ENCODE measurements at places on chromosomes 16 and 17. TPM values are rescaled to one million over a fixed set of nuclear protein-coding genes. Genes with fewer than 3 reads are reported as not detected.

DNA sequence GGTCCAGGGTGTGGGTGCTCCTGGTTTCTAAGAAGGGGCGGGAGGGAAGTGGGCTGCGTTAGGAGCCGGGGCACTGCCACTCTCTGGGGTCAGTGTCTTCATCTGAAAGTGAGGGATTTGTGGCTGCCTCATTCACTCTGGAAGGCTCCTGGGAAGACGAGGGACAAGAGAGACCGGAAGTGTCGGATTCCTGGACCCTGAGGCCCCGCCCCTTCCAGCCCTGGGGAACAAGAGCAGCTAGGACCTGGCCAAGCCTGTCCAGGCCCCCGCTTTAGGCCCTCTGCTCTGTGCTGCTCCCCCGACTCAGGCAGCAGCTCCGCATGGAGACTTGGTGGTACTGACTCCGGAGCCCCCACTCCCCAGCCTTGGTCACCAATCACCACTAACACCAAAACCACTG is 6.5 kb downstream of the LGALS3BP start:
- DNase-seq: no peak

DNA sequence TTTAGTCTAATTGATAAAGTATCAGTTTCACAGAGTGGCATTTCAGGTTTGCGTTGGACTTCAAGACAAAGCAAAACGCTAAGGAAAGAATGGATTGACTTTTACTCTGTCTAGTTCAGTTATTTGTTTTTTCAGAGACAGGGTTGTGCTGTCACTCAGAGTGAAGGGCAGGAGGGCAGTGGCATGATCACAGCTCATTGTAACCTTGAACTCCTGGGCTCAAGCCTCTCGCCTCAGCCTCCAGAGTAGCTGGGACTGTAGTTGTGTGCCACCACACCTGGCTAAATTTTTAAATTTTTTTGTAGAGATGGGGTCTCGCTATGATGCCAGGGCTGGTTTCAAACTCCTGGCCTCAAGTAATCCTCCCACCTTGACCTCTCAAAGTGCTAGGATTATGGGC is 86.4 kb downstream of the CACNG1 start:
- DNase-seq: no peak

- no peak for DNase-seq
Measured at GRCh38 chr17:35947156-35947585, 3.7 kb upstream of the LYZL6 start.

DNA sequence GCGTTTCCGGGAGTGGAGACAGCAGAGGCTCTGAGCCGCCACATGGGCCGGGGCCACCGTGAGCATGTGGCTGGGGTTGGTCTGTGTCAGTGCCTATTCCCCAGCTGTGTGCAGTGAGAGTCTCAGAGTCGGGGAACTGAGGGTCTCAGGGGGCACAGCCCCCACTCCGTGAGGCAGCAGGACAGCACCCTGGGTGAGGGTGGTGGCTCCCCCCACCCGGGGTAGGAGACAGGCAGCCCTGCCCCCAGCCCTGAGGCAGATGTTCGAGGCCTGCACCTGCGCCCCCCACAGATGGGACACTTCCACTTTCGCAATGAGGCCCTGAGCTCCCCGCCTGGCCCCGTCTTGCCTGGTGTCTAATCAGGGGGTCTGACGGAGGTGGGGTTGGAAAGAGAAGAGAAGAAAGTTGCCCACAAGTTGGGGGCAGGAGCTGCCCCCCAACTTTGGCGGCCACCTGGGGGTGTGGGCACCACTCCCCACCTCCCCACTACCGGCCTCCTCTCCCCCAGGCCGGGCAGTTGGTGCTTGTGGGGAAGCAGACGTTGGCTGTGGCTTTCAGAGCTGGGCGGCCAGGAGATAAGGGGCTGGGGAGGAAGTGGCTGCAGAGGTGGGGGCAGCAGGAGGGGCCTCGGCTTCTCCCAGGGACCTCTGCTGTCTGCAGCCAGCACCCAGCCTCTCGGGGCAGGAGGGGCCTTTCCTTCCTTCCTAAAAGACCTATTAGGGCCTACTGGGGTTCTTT is 1.8 kb upstream of the CBFA2T3 start:
- DNase-seq: no peak

- DNase-seq: no peak
Measured at GRCh38 chr17:68020409-68020756, 15.2 kb upstream of the KPNA2 start.

- DNase-seq: no peak
Measured at GRCh38 chr16:17423221-17423620, 47.5 kb downstream of the XYLT1 start.

- DNase-seq: no peak
Measured at GRCh38 chr16:22092143-22092933, at the start of gene VWA3A. TSS of gene VWA3A (plus strand) at chr16:22092541. CDS start at chr16:22092638, 97 bp downstream.

- no peak for DNase-seq
Measured at GRCh38 chr17:56614522-56614921, 21.0 kb downstream of the NOG start.

DNA sequence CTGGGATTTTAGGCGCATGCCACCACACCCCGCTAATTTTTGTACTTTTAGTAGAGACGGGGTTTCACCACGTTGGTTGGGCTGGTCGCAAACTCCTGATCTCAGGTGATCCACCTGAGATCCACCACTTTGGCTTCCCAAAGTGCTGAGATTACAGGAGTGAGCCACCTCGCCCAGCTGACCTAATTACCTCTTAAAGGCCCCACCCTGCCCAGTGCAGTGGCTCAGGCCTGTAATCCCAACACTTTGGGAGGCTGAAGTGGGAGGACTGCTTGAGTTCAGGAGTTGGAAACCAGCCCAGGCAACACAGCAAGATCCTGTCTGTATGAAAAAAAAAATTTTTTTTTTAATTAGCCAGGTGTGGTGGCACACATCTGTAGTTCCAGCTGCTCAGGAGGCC is 2.9 kb upstream of the COASY start:
- peak; percentile 58 for DNase-seq

DNA sequence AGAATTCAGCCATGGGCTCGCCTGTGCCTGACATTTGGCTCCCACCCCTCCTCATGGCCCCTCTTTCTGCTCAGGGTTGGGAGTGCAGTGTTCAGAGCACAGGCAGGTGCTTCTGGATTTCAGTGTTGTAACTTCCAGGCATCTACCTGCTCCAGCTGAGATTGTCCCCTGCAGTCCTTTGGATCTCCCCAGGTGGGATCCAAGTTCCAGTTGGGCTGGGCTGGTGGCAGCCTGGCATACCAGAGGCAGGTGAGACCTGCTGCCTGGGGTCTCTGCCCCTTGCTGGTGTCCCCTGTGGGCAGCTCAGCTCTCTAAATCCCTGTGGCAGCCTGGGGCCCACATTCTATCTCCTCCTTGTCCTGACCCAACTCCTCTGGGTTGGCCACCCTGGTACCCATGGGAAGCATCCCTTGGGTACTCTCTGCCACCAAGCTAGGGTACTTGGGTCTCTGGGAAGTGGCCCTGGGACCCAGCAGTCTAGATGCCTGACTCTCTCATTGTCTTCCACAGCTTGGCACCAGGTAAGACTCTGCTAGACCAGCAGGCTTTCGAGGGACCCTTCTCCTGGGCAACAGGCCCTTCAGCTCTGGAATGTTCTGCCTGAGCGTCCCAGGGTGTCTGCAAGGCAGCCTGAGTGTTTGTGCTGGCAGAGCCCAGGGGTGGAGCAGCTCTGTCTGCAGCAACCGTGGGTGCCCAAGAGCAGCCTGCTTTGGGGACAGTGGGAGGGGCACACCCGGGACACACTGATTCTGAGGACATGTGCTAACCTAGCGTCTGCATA is 42.5 kb downstream of the DNAH17 start:
- DNase-seq: no peak

DNA sequence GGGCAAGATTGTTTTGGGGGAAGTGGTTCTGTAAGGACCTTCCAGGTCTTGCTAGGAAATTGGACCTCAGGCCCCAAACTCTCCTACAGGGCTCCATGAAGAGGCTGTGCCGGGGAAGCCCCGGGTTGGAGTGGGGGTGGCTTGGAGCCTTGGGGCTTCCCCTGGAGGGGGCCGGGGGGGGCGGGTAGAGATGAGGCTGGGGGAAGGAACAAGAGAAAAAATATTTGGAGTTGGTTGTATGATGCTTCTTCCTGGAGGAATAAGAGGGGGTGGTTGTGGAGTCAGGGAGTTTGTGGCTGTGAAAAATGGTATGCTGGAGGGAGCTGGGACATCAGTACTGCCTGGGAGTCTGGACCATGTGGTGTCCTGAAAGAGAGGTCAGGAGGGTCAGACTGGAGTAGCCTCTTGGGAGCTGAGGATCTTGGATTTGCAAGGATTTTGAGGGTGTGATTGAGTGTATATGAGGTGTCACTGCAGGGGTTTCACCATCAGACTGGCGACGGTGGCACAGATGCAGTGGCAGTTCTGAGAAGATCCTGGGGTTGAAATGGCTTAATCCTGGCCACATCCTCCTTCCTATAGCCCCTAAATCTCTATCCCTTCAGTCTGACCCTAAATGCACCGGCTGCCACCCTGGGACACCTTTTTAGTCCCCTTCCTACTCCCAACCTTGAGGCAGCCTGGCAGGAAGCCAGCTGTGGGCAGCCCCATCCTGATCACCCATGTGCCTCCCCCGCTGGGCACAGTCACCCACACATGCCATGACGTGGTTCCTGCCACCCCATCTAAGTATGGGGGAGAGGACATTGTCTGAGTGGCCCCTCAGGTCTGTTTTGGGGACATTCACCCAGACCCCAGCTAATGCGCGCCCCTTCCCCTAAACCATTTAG is 10.9 kb downstream of the RARA start:
- peak; percentile 66 for DNase-seq

SLC13A2 gene
- 14.9 TPM for total RNA-seq

TSPAN10 gene
- 0.41 TPM for total RNA-seq

KRTAP2-3 gene
- not detected for total RNA-seq

VTN gene
- total RNA-seq: 0.23 TPM

CRYBA1 gene
- not detected for total RNA-seq

MYOCD gene
- 9.4 TPM for total RNA-seq

RUNDC3A gene
- total RNA-seq: 0.34 TPM

TM4SF5 gene
- total RNA-seq: 12.5 TPM
